ENCODE measurements at places on chromosomes 2 and 18.

GRCh38 chr2:98084869-98085238 lies 2.1 kb upstream of the VWA3B start:
- no peak for DNase-seq

DNA sequence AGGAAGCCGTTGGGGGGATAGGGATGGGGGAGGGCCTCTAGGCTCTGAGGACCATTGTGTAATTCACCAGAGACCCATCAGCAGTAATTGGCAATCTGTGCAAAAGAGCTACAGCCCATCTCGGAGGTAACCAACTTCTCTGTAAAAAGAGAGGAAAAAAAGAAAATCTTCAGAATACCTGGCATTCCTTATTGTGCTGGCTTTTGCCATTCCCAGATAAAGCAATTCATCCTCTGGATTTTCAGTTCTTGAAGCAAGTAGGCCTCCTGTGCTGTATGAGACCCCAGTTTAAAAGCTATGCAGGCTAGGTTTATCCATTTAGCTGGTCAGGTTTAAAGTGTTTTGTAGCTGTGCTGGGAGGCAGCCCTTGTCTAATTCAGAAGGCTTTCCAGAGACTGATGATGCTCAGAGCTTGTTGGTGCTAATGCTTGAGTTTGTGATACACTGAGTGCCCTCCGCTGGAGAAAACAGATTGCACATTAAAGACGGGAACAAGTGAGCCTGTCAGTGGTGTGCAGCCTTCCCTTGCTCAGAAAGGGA lies at the start of gene LRRTM4:
Gene LRRTM4 (minus strand): TSS at position 446 of the 540 bp plus-strand sequence.
- DNase-seq, result no peak

GRCh38 chr2:169009865-169010579 lies 21.1 kb downstream of the ABCB11 start:
- DNase-seq, result no peak

DNA sequence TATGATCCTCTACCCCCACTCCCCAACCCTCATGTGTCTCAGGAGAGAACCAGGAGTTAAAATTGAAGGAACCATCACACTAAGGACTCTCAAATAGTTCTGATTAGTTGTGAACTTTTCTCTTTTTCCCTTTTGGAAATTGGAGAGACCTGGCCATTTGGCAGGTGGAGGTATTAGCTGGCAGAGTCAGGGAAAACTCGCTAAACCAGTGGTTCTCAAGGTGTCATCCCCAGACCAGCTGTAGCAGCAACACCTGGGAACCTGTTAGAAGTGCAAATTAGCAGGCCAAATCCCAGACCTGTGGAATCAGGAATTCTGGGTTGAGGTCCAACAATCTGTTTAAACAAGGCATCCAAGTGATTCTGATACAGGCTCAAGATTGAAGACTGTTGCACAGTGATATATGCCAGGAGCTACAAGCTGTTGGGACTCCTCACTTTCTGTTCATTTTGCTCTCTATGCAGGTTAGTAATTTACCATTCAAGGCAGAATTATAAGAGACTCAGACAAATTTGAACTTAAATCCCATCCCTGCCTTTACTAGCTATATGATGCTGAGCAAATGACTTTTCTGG lies 2.8 kb upstream of the TMEM131 start:
- no peak for DNase-seq

DNA sequence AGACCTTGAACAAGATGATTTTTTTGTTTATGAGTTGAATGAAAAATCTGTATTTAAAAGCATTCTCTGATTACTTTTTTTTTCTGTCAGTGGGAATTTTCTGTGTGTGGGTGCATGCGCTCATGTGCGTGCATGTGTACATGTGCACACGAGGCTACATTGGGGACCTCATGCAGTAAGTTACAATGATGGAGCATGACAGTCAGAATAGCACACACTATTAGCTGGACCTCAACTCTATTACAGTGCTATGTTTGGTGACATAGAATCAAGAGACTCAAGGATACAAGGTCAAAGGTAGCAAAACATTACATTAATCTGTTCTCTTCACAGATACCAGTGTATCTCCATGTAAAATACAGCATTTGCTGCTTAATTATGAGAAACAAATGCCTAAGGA lies 276.8 kb upstream of the FIGN start:
- no peak for DNase-seq
